ENCODE measurements at places on chromosomes 13 and 19. TPM values are rescaled to one million over a fixed set of nuclear protein-coding genes. Genes with fewer than 3 reads are reported as not detected.

DNA sequence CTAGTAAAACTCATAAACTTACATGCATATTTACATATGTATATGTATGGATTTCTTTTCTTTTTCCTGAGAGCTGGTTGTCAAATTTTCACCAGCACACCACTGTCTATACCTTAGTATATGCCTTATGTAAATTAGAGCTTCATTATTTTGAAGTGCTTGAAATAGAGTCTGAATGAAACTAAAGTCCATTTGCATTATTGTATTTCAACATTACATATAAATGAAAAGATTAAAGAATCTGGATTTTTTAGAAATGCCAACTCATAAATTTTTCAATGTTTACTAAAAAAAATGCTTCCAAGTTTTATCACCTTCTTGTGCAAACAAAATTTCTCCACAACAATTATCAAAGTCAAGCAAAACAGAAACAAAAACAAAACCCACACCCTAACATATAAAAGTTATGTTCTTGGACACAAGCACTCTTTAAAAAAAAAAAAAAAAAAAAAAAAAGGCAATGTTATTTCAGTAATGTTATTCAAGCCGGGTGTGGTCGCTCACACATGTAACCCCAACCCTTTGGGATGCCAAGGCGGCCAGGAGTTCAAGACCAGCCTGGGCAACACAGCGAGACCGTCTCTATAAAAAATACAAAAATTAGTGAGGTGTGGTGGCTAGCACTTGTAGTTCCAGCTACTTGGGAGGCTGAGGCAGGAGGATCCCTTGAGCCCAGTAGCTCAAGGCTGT lies 18.3 kb downstream of the MED26 start:
- DNase-seq: no peak

DNA sequence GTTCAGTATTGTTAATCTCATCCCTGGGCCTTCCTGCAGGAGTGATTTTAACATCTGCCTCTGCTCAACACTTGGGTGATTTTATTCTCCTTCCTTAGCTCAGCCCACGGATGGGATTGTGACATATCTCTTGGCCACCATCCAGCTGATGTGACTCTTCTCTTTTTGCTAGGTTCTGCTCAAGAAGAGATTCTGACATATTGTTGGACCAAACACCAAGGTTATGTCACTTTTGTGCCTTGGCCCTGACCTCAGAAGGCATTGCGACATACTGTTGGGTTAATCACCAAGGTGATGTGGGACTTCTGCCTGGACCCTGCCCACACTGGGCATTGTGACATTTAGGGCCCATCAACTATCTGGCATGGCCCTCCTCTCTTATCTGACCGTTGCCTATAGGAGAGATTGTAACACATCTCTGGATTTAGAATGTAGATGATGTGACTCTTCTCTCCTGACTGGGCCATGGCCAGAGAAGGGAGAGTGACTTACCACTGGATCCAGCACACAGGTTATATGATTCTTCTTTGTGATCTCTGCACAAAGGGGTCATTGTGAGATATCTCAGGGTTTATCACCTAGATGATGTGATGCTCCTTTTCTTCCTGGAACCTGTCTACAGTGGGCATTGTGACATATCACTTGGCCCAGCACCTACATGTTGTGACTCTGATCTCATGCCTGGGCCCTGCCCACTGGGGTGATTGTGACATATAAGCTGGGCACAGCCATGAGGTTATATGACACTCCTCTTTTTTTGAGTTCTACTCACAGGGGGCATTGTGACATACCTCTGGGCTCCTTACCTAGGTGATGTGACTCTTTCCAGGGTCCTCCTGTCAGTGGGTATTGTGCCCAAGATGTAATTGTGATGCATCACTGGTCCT lies 88.8 kb downstream of the ZNF429 start:
- DNase-seq: no peak

DNA sequence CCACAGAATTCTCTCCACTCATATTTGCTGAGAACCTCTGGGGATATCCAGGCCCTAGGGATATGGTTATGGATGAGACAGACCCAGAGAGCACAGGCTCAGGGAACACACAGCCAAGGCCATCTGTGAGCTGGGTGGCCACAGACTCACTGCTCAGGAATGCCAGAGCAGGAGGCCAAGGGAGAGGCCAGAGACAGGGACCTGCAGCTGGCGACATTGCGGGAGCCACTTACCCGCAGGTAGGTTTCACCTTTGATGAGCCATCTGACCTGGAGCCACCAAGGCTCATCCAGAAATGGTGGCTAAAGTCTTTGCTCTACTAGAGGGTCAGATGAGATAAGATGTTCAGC lies 29.4 kb downstream of the CCNE1 start:
- DNase-seq: no peak

DNA sequence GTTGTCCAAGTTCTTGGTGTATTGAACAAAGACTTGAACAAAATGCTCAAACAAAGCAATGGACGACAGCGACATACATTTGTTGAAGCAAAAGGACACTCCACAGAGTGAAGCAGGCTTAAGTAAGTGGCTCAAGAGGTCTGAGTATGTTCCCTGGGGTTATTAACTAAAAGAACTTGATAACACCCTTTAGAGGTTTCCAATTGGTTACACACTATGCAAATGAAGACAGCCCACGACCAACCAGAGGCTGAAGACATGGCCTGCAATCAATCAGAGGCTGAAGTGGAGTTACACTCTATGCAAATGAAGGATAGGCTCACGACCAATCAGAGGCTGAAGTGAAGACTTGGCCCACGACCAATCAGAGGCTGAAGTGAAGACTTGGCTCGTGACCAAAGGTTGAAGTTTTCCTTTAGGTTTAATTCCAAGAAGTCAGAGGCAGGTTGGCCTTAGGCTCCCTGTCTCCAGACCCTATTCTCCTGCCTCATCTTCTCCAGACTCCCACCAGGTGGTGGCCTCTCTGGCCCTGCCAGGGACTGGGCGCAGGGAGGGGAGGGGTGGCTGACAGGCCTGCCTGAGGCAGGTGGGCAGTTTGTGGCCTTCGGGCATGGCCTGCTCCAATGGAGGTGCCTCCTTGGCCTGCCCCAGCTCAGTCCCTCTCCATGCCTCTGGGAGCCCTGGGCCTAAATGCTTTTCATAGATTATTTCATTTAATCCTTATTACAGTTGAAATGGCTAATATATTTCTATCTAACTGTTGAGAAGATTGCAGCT lies 38.1 kb downstream of the CCDC169 start:
- DNase-seq: no peak

DNA sequence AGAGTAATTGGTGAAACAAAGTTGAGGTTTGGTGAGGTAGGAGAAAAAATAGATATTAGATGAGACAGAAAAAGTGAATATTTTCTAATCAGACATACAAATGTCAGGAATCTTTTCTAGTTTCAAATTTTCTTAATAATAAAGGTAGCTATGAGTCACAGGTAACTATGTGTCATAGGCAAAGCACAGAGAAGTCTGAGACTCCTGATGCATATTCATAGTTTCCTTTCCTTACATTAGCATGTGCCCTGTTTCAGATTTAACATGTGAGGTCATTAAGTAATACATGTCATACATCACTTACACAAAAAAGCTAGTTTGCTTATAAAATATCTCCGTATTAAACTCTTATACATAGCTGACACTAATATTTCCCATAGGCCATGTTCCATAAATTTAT lies 1141.3 kb upstream of the PCDH20 start:
- DNase-seq: no peak

DNA sequence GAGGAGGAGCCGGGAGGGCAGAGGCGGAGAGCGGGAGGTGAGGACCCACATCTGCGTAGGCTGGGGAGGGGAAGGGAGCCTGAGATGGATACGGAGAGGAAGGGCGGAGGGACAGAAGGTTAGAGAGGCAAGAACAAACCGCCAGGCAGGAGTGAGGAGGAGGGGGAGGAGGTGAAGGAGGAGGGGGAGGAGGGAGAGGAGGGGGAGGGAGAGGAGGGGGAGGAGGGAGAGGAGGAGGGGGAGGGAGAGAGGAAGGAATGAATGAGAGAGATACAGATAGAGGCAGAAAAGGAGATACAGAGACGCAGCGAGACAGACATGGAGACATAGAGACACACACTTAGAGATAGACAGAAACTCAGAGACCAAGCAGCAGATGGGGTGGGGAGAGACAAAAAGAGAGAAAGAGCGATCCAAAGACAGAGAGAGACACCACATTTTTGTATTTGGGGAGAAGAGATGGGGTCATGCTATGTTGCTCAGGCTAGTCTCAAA lies 782 bp upstream of the CA11 start:
- peak; percentile 47 for DNase-seq

DNA sequence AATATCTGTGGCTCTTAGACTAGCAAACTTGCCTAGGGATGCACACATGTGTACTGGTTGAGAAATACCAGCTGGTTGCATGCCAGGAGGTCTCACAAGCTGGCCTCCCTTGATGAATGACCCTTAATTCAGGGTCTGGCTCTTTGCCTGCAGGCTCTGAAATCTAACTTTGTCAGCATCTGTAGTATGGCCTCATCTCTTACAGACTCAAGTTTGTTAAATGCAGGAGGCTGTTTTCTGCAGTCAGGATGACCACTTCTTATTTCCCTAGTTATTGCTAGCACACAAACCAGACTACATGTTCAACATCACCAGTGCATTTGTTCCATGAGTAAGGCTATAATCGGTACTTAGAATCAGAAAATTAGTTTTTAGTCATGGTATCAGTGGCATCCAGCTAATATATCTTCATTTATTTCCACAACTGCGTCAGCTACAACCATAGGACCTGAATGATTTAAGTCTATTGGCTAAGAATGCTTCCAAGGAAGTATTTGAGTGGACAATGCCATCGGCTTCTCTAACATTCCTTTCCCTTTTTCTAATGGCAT lies 23.3 kb upstream of the POSTN start:
- DNase-seq: no peak

GRCh38 chr13:101393140-101393539 lies 23.2 kb downstream of the NALCN start:
- DNase-seq: no peak

DNA sequence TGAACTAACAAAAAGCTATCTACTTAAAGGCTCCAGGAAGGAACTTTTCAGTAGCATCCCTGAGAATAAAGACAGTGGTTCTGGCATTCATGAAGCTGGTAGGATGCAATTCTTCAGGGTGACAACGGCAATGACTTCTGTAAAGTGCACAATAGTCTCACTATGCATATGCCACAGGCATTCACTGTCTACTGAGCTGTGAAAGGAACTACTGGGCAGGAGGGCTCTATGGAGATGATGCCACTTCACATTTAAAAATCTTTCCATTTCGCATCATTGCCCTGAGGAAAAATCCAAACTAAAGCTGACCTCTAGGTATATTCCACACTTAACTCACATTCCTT lies 2020.6 kb upstream of the PCDH20 start:
- no peak for DNase-seq

DNA sequence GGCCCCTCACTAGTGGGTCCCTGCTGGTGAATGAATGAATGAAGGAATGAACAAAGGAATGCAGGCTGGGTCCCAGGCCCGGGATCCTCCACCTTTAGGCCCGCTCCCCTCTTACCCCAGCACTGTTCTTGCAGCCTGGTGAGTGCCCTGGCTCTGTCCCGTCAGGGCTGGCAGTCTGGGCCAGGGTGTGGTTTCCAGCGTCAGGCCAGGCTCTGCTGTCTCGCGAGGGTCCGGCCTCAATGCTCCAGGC lies 317 bp downstream of the LYL1 start:
- DNase-seq: no peak

DNA sequence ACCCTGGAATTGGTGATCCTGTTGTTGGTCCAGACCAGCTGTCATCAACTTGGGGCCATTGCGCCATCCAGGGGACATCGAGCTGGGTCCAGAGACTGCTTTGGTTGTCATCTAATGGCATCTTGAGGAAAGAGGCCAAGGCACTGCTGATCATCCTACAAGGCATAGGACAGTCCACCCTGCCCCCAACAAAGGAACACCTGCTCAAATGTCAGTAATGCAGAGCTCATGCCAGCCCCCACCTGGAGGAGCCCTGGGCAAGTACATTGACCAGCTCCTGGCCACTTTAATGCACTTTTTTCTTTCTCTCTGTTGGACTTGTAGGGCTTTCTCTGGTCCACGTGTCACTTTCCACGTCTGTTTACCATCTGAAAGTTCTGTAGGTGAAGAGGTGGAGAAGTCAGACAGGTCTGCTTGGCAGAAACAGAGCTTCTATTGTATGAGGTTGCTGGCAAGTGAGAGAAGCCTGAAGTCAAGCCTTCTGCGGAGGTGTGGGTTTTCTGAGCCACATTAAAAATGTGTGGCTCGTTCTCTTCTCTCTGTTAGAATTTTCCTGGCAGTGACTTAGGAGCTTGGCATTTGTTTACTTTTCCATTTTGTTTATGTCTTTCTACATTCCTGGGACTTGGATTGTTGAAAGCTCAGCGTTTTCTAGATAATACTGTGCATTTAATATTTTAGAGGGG lies 124.0 kb upstream of the RNF113B start:
- DNase-seq: no peak

DNA sequence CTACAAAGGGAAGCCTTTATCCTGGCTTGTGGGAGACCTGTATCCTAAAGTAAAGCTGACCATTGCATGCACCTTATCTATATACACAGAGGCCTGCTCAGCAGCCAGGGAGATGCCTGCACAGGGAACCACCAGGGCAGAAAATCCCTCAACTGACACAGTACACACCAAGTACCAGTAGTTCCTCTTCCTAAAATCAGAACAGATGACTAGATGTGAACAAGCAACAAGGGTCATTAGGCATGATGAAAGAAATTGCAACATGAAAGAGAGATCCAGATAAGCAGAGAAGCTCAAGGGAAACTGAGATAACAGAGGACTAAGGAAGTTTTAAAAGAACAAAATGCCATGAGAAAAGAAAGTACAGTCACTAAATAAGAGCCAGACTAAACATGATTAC lies 39.7 kb upstream of the SLC7A9 start:
- no peak for DNase-seq

- peak; percentile 61 for DNase-seq
Measured at GRCh38 chr19:48950830-48951519, 3.7 kb upstream of the BAX start.

GRCh38 chr19:35712567-35713505 lies 5.0 kb upstream of the KMT2B start:
- DNase-seq: peak; percentile 35

- DNase-seq: peak; percentile 91
Measured at GRCh38 chr13:99191900-99192399, 8.7 kb upstream of the UBAC2 start.

- peak; percentile 76 for DNase-seq
Measured at GRCh38 chr13:31431722-31432137, 232.0 kb downstream of the B3GLCT start.

GRCh38 chr13:110914081-110914330 lies 863 bp downstream of the ANKRD10 start:
- peak; percentile 84 for DNase-seq

DNA sequence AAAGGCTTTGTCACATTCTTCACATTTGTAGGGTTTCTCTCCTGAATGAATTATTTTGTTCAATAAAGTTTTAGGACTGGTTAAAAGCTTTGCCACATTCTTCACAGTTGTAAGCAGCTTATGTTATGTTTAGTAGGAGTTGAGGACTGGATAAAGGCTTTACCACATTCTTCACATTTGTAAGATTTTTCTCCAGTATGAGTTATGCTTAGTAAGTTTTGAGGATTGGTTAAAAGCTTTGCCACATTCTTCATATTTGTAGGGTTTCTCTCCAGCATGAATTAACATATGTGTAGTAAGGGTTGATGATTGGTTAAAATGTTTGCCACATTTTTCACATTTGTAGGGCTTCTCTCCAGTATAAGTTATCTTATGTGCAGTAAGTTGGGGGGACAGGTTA lies 79.9 kb downstream of the ZNF431 start:
- DNase-seq: no peak

GRCh38 chr13:97753942-97754670 lies 199.4 kb upstream of the IPO5 start:
- no peak for DNase-seq

- peak; percentile 58 for DNase-seq
Measured at GRCh38 chr13:35917942-35918645, 213.1 kb downstream of the DCLK1 start.

Gene PGLYRP1
- total RNA-seq: not detected

Gene PCDH9
- 2.9 TPM for total RNA-seq

Gene C19orf33
- total RNA-seq: not detected

Gene FAM124A
- 1.2 TPM for total RNA-seq
